Activated T-helper 17 cell treated with anti-CD3 and anti-CD28 coated beads, Interleukin-2, amount 50 U/mL, for 72 hours (primary cell): ENCODE measurements at places on chromosomes 5 and 9. TPM values are rescaled to one million over a fixed set of nuclear protein-coding genes. Genes with fewer than 3 reads are reported as not detected.

The SGCD gene
- not detected for total RNA-seq

GRCh38 chr5:77318060-77318459 is 107.6 kb downstream of the PDE8B start:
- ATAC-seq, result no peak

DNA sequence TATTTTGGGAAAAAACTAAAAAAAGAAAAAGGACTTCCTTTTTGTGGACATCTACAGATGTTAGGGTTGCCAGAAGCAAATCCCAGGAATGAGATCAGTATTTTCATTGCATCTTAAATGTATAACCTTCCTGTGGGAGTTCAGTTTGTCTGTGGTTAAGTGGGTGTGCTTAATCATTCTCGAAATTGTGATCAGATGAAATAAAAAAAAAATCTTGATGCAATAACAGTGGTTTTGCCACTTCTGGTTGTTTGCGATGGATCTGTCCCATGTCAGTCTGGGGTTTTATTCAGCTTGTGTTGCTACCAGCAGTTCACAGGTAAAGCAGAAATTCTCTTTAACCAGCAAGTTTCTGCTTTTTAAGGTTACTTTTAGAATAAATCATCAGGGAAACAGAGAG is 179.0 kb downstream of the MAN2A1 start:
- ATAC-seq, result peak; percentile 34

The SOHLH1 gene
- not detected for total RNA-seq

The COL27A1 gene
- total RNA-seq, result 7.8 TPM

DNA sequence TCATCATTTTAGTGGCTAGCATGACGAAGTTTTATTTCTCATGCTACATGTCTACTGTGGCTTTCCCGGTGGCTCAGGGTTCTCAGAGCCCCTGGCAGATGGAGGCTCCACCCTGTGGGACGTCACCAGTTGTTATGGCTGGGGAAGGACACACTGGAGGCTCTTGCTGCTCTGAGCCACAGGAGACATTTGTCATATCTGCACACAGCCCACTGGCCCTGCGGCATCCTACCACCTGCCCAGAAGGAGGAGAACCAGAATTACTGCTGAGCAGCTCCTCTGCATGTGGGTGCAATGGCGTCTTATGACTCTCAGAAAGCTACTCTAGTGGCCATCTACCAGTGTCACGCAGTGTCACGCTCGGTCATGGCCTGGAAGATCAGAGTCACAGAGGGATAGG is 6.6 kb downstream of the OR13J1 start:
- ATAC-seq, result no peak

GRCh38 chr5:169001394-169001793 is 299.5 kb downstream of the SLIT3 start:
- no peak for ATAC-seq

DNA sequence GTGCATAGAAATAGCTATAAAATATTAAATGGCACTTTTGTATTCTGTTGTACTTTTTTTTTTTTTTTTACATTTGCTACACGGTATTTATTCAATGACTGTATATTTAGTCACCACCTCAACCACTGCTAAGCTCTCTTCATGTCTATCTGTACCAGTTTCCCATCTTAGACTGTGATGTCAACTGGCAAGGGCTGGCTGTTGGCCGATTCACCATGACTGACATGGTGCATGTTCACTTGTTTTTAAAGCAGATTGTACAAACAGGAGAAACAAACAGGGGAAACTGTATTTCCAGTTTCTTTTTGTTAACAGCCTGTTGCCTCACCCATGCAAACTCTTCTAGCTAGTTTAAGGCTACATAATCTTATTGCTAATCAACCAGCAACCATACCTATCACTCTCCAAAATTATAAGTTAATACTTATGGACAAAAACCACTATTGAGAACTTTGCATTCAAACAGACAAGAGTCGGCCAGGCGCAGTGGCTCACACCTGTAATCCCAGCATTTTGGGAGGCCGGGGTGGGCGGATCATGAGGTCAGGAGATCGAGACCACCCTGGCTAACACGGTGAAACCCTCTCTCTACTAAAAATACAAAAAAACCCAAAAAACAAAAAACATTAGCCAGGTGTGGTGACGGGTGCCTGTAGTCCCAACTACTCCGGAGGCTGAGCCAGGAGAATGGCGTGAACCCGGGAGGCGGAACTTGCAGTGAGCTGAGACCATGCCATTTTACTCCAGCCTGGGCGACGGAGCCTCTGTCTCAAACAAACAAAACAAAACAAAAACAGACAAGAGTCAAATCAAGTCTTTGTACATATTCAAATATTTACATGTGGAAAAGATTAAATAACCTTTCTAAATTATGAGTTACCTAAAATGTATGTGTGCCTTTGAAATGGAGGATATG is 13.2 kb downstream of the ZFAND5 start:
- ATAC-seq, result peak; percentile 77

- ATAC-seq, result peak; percentile 92
Measured at GRCh38 chr5:55918087-55919035, 67.2 kb downstream of the IL31RA start.

- ATAC-seq, result peak; percentile 26
Measured at GRCh38 chr5:111224561-111225345, 569 bp downstream of the CAMK4 start.

GRCh38 chr5:78765116-78765515 is 116.5 kb upstream of the LHFPL2 start:
- ATAC-seq, result no peak

The TMEM250 gene
- 37.7 TPM for total RNA-seq

GRCh38 chr5:145479271-145479670 is 355.9 kb downstream of the PRELID2 start:
- no peak for ATAC-seq

The FAXDC2 gene
- not detected for total RNA-seq

DNA sequence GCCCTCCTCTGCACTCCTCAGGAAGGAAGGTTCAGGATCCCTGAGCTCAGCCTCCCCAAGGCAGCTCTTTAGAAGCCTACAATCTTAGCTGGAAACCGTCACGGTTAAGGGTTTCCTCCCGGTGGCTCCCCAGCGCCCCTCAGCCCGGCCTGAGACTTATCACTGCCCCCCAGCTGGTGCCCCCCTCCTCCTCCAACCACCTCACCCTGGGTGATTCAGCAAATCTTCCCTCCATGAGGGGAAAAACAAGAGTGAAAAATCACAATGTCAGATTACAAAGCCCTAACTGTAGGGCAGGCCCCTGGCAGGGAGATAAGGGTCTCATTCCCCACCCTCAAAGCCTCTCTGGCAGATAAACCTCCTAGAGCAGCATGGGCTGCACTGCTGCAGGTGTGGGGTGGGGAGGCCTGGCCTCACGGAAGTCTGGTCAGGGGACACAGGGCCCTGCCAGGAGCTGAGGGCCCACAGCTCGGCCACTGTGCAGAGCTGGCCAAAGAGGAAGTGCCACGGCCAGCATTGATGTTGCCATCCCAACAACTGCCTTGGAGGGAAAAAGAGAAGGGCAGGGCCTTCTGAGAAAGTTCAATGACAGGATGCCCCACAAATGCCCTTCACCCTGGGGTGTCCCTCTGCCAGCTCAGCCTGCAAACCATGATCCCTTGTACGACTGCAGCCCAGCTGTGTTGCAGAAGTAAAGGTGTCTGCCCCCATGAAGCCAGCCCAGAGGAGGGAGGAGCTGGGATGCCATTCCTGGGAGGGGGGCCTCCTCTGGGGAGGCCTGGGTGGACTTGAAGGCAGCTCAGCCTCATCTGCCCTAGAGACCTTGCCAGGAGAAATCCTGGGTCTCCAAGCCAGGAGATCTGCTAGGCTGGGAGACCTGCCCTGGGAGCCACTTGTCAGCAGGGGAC is 25.9 kb downstream of the GFI1B start:
- no peak for ATAC-seq

The ARRDC3 gene
- 17.5 TPM for total RNA-seq

DNA sequence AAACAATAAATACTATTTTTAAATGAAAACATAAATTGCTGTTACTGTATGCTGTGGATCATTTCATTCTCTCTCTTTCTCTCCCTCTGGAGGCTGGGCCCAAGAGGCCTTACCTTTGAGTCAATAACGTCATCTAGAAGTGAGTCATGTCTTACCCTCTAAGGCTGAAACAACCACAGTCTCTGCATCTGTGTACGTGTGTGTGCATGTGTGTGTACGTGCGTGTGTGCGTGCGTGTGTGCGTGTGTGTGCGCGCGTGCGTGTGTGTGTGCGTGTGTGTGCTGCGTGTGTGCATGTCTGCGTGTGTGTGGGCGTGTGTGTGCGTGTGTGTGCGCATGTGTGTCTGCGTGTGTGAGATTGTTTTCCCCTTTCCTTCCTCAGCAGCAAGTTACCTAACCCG is 13.6 kb upstream of the IL17B start:
- peak; percentile 91 for ATAC-seq
